Fibroblast of villous mesenchyme (primary cell): ENCODE measurements at places on chromosomes 12 and 14. TPM values are rescaled to one million over a fixed set of nuclear protein-coding genes. Genes with fewer than 3 reads are reported as not detected.

- DNase-seq, result no peak
Observed at GRCh38 chr14:45247427-45247826, 5.6 kb downstream of the MIS18BP1 start.

DNA sequence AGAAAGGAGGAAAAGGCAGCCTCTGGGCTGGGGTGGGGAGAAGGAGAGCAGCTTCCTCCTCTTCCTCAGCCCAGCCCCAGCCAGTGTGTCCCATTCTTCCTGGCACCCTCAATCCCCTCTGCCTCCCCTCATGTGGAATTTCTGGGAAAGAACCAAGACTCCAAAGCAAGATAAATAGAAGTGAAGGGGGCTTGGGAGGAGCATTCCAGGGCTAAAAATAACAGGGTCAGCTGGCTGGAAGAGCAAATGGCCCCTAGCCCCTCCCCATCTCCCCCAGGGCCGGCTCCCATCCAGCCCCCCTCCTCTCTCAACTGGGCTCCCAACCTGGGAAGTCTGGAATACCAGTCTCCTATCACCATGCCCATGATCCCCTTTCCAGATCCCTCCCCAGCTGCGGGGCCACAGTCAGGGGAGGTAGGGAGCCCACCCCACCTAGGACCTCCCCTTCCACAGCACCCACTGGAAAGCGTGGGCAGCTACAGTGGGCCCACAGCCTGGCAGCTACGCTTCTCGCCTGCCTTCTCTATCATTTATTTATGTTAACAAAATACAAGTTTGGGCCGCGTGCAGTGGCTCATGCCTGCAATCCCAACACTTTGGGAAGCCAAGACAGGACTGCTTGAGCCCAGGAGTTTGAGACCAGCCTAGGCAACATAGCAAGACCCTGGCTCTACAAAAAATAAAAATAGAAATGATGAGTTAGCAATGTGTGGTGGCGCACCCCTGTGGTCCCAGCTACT is 88.3 kb downstream of the IRF2BPL start:
- no peak for DNase-seq

GRCh38 chr12:117050060-117050459 is 49.2 kb downstream of the TESC start:
- DNase-seq, result no peak

The CHFR gene
- total RNA-seq, result 48.8 and 51.9 TPM in 2 replicates

- peak; percentile 96 for DNase-seq
Observed at GRCh38 chr14:54730156-54730961, 163.4 kb downstream of the SAMD4A start.

The KIF5A gene
- 0.86 and 1.3 TPM in 2 replicates for total RNA-seq

The STXBP6 gene
- 2.9 and 4.7 TPM in 2 replicates for total RNA-seq

DNA sequence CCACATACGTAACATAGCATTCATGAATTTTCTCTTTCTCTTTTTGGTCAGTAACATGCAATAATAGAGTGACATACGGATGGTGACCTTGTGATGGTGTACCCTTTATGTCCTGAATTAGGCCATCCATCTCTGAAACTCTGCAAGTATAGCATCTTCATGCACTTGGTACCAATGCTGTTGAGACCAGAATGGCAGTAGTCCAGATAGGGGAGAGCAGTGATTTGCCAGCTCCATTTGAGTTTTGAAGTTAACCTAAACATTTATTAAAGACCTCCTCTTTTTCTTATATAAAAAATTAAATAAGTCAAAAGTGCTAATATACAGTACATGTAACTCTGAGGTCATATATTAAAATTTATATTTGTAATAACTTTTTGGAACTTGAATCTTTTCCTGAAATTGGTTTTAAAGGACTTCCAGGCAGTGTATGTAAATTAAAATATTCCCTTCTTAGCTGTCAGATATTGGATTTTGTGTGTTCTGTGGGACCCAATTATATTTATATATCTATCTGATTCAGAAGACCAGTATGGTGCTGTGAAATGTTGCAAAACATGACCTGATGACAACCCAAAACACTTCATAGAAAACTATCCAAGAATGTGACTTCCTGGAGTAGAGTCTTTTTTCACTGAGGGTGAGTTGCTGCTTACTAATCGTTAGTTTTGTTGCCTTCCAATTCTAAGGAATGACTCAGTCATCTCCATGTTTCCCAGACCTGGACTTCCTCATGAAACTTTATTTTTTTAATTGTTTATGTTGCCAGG is 3.5 kb downstream of the ELK3 start:
- peak; percentile 91 for DNase-seq

DNA sequence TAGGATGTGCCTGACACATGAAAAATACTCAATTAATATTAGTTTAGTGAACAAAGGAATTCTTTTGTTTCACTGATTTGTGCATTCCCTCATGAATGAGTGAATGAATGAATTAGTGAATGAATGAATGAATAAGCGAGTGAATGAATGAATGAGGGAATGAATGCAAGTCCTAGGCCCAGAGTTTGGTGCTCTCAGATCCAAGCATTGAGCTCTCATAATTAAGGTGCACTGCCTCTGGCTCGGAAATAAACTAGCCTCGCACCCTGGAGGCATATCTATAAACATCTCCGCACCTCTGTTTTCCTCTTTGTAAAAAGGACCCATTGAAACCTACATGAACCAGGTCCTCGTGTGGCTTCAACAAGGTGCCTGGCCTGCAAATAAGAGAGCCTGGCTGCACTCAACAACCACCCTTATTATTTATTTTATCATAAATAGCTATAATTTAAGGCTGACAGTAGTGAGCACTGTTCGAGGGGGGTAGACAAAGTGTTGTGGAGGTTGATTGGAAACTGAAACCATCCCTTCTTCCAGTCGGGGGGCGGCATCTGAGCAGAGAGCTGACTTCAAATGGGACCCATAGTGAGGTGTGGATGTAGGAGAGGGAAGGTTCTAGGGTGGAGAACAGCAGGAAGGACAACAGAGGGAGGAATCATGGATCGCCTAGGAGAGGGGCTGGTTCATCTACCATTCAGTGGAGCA is 316.8 kb downstream of the BCL11B start:
- no peak for DNase-seq

DNA sequence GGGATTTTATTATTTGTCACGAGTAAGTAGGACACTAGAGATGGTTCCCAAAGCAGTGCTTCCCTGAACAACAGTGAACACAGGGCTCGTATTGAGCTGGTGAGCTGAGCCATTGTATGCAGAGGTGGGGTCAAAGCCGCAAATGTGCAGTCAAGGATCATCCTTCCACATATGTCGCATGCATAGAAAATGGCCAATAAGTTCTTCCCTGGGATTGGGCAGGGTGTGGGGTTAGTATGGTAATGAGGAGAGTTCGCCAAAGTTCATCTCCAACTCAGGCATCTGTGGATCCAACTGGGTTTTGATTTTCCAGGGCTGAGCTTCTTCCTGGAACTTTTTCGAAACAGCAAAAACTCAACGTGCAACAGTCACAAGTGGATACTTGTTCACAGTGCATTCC is 86.6 kb downstream of the CMKLR1 start:
- DNase-seq, result no peak

The NKX2-1 gene
- not detected in 2 replicates for total RNA-seq

The CLEC4A gene
- under 0.01 and 0.32 TPM in 2 replicates for total RNA-seq

GRCh38 chr12:98519257-98519907 is 4.0 kb downstream of the TMPO start:
- DNase-seq, result no peak

DNA sequence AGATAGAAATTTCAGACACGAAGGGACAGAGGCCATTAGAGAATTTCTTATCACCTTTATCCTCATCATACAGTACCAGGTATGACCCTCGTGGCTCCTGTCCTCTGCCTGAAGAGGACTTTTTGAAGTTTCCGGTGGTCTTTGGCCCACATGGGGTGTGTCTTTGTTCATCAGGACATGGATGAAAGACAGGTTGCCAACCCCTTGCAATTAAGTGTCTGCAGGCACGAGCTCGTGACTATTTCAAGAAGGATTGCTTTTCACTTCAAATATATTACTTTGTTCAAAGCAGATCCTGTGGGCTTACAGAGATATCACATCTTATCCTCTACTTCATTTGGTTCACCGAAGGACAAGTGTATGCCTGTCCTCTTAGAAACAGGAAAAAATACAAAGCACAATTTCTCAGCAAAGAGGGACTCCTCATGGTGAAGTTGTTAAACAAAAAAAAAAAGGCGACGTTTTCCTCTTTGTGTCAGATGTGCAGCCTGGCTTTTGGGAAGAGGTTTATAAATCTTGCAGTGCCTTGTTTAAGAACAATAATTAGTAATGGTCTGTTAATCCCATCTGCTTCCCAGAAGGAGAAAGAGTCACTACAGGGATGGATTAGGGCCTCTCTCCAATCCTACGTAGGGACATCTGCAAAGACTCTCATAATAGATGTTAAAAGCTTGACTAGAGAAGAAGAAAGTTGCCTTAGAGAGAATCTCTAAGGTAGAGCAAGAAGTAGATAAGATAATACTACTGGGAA is 13.5 kb upstream of the FAM234B start:
- no peak for DNase-seq

The PLEK2 gene
- total RNA-seq, result 2.2 and 4.5 TPM in 2 replicates

DNA sequence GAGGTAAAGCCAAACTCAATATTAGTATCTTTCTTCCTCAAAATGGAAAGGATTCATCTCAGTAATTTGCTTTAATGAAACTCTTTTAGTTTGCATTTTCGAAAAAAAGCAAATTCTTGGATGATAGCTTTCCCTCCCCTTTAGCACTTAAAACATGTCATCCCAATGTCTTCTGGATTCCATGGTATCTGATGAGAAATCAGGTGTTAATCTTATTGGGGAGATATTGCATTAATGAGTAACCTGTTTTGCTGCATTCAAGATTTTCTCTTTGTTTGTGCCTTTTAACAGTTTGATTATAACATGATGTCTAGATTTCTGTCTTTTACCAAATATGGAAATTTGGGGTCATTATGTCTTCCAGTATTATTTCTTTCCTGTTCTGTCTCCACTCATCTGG is 405.1 kb upstream of the FOXG1 start:
- DNase-seq, result no peak

The GLIPR1L1 gene
- not detected in 2 replicates for total RNA-seq

The OXA1L gene
- total RNA-seq, result 37.6 and 45.7 TPM in 2 replicates

GRCh38 chr12:105970885-105971284 is 167.9 kb downstream of the NUAK1 start:
- DNase-seq, result no peak

- DNase-seq, result no peak
Observed at GRCh38 chr14:93031505-93032315, 84.0 kb downstream of the ITPK1 start.
